ENCODE measurements at places on chromosomes 11 and 22.

- DNase-seq = peak; percentile 55
Measured at GRCh38 chr11:3021125-3021524, 29.0 kb upstream of the NAP1L4 start.

DNA sequence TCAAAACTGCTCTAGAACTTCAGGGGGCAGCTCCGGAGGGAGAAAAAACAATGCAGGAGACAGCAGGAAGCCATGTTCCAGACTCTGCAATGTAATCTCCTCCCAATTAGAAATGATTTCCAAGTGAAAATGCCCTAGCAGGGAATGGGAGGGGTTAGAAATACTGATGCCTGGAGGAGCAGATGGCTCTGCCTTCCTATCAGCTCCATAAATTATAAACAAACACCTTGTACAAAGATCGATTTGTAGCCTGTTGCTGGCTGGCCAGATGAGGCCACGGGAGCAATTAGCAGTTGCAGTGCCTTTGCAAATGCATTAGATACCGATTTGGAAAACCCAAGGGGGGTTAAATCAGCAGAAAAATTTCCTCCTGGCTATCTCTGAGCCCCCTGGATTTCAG lies 46.6 kb upstream of the CHRM4 start:
- no peak for DNase-seq

DNA sequence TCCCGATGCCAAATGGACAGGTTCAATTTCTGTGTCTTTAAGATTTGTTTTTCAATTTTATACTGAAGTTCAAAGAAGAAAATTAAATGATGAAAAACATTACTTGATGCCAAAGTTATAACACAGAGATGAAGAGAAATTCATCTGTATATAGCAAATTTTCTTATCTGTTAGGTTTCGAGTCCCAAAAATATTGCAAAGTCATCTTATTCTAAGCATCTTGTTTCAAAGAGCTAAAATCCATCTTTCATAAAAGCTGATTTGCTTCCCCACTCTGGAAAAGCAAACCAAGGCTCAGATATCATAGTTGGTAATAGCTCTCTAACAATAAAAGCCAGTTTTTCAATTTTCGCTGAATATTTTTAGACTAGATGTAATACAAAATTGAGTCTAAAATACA lies 19.0 kb upstream of the CCDC89 start:
- DNase-seq = no peak

DNA sequence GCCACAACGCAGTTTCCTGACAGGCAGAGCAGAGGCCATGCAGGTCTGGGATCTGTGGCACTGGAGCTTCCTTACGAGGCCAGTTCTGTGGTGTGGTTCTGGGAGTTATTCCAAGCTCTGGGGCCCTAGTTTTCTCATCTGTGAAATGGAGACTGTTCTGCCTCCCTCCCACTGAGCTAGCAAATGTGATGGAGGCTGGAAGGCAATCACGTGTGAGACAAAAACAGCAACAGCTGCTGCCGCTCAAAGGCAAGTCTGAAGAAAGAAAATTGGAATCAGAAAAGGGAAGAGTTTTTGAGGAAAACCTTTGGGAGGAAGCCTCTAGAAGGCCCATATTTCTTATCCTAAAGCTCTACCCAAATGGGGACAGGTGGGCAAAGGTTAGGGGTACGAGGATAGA lies 8.3 kb upstream of the RIC3 start:
- no peak for DNase-seq

GRCh38 chr22:41132550-41132949 lies 40.2 kb downstream of the EP300 start:
- DNase-seq = no peak

- DNase-seq = no peak
Measured at GRCh38 chr22:20641198-20641892, 132.6 kb upstream of the SERPIND1 start.

- peak; percentile 36 for DNase-seq
Measured at GRCh38 chr11:2265854-2266585, 4.4 kb downstream of the ASCL2 start.

- DNase-seq = no peak
Measured at GRCh38 chr11:113405724-113406478, 18.3 kb downstream of the ANKK1 start.

DNA sequence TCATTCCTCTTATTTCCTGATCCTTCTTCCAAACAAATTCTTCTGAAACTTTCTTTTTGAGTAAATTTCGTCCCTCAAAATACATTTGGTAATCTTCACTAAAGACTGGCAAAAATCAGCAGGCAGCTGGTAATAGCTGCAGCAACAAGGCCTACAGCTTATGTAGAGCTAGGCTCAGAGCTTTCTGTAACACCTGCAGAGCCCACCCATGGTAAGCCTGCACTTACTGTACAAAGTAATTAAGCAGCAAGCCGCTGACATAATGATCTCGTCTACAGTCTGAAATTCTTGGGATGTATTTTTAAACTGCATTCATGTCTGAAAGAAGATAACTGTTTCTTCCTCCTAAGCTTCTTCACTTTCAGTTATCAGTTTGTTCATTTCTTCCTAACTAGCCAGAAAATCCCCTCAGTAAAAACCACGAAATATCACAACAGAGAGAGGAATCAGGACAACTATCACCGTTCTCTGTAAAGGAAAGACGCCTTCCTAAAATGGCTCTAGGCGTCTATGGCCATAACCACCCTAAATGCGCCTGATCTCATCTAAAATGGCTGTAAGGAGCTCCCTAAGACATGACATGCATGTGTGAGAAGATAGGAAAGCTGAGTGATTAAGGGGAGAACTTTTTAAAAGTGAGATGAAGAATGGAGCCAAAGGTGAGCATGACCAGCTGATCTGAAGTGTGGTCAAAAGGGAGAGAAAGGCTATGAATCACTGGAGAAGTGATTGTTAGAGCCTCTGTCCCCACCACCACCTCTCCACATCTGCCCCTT lies 56.2 kb downstream of the DENND5A start:
- no peak for DNase-seq

DNA sequence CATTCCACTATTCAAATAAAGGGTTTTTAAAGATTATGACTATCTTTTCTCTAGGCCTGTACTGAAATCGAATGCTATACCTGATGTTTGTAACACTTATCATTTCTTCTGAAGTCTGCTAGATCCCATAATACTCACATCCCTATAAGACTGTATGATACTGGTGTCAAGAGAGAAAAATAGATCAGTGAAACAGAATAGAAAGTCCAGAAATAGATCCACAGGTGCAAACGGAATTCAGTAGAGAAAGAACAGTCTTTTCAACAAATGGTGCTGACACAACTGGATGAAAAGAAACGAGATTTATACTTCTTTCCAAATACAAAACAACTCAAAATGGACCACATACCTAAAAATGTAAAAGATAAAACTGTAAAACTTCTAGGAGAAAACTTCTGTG lies 143.2 kb downstream of the APOL5 start:
- DNase-seq = no peak

DNA sequence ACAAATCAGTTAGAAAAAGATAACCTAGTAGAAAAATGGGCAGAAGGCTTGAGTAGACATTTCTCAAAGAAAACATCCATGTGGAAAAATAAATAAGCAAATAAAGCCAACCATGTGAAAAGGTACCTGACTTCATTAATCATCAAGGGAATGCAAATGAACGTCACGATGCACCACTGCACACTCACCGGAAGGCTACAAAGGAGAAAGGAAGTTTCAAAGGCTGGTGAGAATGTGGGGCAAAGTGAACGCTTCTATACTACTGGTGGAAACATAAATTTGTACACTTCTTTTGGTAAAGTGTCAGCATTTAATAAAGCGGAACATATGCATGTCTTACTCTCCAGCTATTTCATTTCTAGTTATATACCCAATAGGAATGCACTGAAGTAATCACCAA lies 166.8 kb downstream of the CSNK2A3 start:
- DNase-seq = no peak

GRCh38 chr11:93653571-93653970 lies 7.9 kb upstream of the CEP295 start:
- no peak for DNase-seq

GRCh38 chr22:17639247-17639741 lies 737 bp downstream of the BCL2L13 start:
- peak; percentile 75 for DNase-seq

DNA sequence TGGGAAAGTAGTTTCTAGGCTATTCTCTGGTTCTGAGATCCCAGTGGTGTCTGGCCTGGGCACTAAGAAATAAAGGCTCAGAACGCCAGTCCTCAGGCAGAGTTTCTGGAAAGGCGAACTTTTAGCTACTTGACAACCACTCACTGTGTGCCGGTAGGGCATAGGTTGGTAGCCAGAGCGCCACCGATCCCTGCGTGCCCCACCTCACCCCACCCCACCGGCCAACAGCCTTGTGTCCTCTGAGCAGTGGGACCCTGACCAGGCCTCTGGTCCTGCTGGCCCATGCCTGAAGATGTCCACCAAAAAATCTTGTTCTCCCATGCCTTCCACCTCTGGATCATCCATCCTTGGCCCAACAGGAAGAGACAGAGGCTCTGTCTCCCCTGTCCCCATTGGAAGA lies 118.0 kb downstream of the FEZ1 start:
- no peak for DNase-seq

- no peak for DNase-seq
Measured at GRCh38 chr11:122931510-122931909, 49.0 kb downstream of the JHY start.

DNA sequence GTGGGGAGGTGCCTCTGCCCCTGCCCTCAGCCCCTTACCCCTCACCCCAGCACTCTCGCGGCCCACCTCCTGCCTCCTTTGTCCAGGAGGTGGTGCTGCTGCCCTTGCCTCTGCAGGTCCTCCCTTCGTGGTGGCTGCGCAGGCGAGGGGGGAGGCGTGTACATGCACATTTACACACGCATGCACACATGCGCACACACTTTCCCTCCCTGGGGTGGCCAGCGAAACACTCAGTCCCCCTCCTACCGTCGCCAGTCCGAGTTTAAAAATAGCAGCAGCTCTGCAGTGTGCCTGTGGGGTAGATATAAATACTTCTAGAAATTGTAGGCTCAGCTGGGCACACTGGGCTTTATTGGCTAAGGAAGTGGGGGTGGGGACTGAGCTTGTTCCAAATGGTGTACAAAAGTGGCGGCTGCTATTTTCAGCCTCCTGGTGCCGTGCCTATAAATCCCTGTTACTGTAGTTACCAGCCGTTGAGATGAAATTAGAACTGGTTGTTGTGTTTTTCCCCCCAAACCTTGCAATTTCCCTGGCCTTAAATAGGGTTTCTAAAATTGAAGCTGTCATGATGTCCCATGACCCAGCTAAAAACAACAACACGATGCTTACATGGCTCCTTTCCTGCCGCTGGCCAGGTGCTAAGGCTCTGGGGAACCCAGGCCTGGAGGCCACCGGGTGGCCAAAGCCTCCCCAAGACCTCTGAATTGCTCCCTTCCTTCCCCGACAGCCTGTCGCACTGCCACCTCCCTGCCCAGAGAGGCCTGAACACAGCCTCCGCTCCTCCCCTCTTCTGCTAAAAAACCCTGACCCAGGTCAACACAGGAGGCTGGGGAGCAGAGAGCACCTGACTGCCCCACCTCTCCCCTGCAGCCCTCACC lies 12.4 kb downstream of the PICK1 start:
- DNase-seq = no peak

GRCh38 chr11:116576526-116576925 lies 196.3 kb downstream of the BUD13 start:
- DNase-seq = peak; percentile 15
